Colonic mucosa (tissue), 4 donors: ENCODE measurements at places on chromosomes 1 and 21. TPM values are rescaled to one million over a fixed set of nuclear protein-coding genes. Genes with fewer than 3 reads are reported as not detected.

DNA sequence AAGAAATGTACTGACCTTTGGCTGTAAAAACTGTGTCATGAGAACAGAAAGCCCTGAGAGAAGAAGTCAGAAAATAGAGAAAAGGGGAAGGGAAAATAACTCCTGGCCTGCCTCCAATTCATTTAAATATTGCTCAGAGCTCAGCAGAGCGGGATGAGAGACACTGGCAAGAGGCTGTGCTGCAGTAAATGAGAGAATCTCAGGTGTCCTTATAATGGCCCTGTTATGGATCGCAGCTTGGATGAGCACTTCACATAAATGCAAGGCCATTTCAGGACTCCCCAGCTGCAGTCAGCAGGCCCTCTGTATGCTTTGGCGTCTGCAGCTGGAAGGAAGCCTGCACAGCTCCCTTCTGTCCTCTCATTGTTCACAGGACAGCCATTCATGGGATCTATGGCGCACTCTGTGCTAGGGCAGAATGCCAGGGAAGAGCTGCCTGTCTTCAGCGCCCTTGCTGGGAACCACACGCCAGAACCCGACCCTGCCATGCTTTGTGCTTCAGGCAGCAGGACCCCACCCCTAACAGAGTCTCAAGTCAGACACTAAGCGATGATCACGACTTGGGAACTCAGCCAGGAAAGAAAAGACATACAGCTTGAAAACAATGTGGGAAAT lies 20.7 kb upstream of the ABCB10 start:
- H3K4me1 ChIP-seq: no peaks in the 10 kb centered on the region
- H3K4me3 ChIP-seq: no peak overlapping the region
- no peaks in the 10 kb centered on the region for H3K27me3 ChIP-seq
- H3K27ac ChIP-seq: peak overlapping the region; percentile 3
- no peaks in the 10 kb centered on the region for H3K36me3 ChIP-seq

DNA sequence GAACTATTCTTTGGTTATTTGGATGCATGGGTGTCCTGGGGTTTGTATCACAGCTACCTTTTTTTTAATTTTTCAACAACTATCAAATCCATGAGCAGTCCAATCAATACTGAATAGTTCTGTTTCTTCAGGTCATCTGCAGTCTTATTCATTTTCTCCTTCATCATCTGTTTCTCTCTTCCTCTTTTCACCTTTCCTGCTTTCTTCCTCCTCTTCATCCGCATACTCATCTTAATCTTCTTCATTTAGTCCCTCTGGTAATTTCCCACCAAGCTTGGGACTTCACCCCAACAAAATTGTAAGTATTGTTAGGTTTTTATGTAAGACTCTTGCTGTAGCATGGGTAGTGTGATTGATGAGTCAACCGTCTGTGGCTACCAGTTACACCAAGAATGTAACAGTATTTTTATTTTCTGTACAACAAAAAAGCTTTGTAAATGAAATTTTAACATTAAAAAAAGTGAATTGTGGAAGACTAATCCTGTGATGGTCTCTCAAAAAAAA lies 184.1 kb upstream of the RNPC3 start:
- H3K36me3 ChIP-seq: no peaks in the 10 kb centered on the region
- H3K4me1 ChIP-seq: no peaks in the 10 kb centered on the region
- no peaks in the 10 kb centered on the region for H3K27me3 ChIP-seq
- H3K4me3 ChIP-seq: no peak overlapping the region
- no peak for DNase-seq
- H3K27ac ChIP-seq: no peak overlapping the region

DNA sequence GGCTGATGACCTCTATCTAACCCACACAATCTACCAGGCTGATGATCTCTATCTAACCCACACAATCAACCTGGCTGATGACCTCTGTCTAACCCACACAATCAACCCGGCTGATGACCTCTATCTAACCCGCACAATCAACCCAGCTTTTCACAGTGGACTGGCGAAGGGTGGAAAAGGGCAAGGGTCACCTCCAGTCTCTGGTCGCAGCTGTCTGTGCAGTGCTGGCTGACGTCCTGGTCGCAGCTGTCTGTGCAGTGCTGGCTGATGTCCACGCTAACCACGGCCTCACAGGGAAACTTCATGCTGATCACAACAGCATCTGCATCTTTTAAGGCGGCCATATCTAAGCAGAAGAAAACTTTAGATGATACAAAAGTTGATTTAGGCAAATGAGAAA lies 12.2 kb upstream of the CCDC27 start:
- H3K36me3 ChIP-seq: no peaks in the 10 kb centered on the region
- no peaks in the 10 kb centered on the region for H3K27me3 ChIP-seq
- DNase-seq: no peak
- H3K27ac ChIP-seq: no peak overlapping the region
- no peaks in the 10 kb centered on the region for H3K4me1 ChIP-seq
- H3K4me3 ChIP-seq: no peak overlapping the region

DNA sequence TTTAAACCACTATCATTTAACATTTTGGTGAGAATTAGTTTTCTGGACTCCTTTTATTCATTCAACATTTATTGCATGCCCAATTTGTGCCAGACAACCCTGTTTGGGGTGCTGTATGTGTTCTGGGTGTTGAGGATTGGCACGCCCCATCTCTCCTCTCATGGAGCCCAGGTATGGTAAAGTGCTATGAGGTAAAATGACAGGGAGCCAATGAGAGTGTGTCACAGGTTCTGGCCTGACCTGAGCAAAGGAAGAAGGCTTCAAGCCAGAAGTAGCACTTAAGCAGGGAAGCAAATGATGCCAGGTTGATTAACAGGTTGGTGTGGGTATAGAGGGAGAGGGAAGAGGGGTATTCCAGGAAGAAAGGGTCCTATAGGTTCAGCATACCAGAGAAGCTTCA lies 21.1 kb upstream of the SLC22A15 start:
- DNase-seq: no peak
- H3K4me1 ChIP-seq: no peaks in the 10 kb centered on the region
- no peaks in the 10 kb centered on the region for H3K27me3 ChIP-seq
- H3K36me3 ChIP-seq: no peaks in the 10 kb centered on the region
- H3K4me3 ChIP-seq: no peak overlapping the region

DNA sequence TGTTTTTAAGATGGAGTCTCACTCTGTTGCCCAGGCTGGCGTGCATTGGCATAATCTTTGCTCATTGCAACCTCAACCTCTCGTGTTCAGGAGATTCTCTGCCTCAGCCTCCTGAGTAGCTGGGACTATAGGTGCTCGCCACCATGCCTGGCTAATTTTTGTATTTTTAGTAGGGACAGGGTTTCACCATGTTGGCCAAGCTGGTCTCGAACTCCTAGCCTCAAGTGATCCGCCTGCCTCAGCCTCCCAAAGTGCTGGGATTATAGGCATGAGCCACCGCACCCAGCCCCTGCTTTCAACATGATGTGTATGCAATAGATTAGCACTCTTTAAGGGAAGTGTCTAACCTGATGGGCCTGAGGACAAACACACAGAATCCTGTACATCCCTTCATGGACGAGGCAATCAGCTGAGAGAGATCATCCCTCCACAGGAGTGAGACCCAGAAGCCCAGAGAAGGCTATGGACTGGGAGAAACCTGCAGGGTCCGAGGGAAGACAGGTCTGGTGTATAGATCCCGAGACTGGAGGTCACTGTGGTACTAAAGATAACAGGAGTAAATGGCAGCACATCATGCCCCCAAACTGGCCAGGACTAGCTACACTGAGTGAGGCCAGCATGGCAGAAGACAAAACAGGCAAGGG lies 5.6 kb upstream of the DEGS1 start:
- peaks cover 5% of the 10 kb centered on the region for H3K4me1 ChIP-seq
- H3K36me3 ChIP-seq: no peaks in the 10 kb centered on the region
- no peak for DNase-seq
- H3K27ac ChIP-seq: no peak overlapping the region

The COL24A1 gene
- total RNA-seq: 0.02 TPM

The SSR2 gene
- total RNA-seq: 204 TPM

- no peaks in the 10 kb centered on the region for H3K4me1 ChIP-seq
- no peak overlapping the region for H3K27ac ChIP-seq
- no peaks in the 10 kb centered on the region for H3K27me3 ChIP-seq
- no peaks in the 10 kb centered on the region for H3K36me3 ChIP-seq
- no peak for DNase-seq
These were observed 1418.5 kb downstream of the PLA2G4A start for GRCh38 chr1:188247255-188247654.
